Fibroblast of skin of left biceps (primary cell): ENCODE measurements at places on chromosomes 1 and 21.
A peak's percentile ranks its signal among the peaks of the same experiment; 100 is the strongest.

DNA sequence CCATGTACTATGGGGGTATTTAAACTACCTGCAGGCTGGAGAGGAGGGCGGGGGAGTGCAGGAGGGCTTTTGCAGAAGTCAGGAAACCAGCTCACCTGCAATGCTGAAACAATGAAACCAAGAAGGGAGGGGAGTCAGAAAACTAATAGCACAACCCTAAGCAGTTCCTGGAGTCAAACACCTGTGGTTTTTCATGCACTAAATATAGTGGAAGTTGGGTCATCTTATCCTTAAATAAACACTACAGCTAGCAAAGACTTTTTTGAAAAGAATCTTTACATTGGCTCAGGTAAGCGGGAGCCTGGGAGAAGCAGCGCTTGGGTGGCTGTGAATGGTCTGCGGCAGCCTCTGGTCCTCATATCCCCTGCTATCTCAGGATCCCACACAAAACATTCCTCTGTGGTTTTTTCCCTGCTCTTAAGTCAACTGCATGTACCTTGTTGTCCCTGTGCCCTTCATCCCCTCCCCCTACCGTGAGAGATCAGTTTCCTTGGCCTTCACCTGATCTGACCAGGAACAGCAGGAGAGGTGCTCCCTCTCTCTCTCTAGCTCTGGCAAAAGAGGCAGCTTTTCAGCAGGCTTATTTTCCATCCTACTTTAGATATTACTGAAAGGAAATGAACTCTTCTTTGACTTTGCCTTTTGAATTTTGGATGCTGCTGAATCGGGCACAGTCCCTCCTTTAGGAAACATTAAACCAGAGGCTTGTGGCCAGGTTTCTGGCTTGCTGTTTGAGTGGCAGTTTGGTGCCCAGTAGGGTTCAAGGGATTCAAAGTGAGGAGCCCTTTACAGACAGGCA is 26.6 kb downstream of the TENT5C start:
- no peak for DNase-seq

DNA sequence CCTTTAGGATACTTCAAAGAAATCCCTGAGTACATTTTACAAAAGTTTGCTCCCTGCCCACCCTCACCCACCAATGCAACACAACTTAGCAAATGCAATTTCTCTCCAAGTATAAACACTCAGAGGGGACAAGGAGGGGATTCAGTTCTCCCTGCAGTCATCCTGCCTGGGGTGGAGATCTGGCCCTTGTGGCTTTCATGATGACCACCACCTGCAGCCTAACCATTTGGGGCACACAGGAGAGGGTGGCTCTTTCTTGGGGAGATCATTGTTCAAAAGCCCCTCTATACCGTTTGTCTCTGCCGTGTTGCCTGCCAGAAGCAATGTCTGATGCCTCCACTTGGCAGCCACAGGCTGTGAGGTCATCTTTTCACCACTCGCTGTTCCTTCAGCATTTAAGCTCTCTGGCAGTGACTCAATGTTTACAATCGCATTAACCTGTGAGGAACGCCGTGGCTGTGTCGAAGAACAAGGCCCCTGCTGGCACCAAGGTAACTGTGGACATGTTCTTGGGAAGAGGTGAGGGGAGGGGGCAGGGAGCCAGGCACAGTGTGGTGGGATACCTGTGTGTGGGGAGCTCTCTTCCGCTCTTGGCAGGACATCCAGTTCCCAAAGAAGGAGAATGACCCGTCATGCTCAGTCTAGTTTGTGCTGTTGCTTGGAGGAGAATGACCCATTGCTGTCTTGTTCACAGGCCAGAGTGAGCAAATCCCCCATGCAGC is 103.9 kb upstream of the DUSP10 start:
- no peak for DNase-seq

DNA sequence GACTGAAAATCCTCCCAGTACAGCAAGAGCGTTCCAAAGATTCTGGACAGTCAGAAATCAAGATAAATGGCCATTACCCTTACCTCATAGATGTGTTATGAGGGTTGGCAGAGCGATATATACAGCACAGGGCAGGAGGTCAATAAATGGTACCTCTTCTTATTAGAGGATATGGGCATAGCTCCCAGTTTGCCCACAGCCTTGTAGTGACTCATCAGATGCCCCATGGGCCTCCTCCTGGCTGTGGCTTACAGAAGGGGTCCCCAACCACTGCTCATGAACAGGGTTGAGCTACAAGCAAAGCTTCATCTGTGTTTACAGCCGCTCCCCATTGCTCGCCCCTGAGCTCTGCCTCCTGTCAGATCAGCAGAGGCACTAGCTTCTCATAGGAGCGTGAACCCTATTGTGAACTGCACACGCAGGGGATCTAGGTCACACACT is 7.3 kb upstream of the IFNGR2 start:
- no peak for DNase-seq

DNA sequence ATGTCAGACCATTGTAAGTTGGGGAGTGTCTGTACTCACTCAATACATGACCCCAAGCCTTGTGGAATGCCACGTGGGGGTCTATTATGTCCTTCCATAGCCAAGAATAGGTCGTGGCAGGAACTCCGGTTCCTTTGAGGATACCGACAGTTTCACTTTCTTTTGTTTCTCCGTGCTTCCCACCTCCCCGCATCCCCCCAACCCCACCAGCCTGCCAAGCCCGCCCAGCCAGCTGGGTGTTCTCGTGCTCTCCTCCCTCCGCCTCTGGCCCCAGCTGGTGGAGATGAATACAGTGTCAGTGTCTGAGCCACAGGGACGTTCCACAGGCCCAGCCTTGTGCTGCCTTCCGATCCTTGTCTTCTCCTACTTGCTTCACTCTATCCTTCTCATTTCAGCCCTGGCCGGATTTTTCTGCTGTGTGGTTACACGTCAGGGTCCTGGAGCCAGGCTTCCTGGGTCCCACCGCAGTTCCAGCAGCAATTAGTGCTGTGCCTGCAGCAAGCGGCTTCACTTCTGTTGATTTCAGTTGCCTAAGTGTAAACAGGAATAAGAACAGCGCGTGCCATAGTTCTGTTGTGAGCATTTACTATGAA is 4.1 kb upstream of the AGTRAP start:
- peak; percentile 12 for DNase-seq

DNA sequence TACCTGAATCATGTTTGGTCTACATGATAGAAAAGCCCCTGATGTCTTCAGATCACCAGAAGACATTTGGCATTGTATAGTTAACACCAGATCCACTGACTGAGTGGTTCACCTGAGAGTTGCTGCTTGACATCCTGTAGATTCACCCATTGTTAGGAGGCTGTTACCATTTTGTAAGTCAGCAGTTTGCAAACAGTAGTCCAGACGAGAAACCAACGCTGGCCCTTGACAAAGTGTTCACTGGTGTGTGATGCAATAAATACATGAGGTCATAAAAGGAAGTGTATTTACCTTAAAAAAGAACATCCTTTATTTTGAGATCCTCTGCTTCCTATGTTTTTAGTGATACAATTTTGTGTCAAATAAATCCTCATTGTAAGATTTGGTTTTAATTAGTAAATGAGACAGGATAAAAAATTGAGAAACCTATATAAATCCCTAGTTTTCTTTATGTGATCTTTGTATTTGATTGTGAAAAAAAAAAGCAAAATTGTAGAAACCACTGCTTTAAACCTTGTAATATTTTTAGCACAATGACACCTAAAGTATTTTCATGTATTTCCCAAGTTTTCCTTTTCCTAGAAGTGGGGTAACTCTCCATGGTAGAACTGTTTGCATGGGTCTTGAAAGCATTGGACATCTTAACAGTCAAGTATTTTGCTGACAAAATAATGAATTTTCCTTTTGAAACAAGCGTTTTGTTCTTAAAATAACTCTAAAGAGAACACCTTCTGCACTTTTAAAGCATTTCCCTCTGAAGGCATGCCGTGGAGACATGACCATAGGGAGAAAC is 204.3 kb downstream of the FGGY start:
- no peak for DNase-seq

GRCh38 chr1:30271401-30272276 is 451.7 kb downstream of the MATN1 start:
- no peak for DNase-seq

GRCh38 chr1:11787251-11787803 is 18.4 kb downstream of the MTHFR start:
- DNase-seq: no peak

- no peak for DNase-seq
These were observed 17.0 kb upstream of the IGSF21 start for GRCh38 chr1:18090636-18091035.

DNA sequence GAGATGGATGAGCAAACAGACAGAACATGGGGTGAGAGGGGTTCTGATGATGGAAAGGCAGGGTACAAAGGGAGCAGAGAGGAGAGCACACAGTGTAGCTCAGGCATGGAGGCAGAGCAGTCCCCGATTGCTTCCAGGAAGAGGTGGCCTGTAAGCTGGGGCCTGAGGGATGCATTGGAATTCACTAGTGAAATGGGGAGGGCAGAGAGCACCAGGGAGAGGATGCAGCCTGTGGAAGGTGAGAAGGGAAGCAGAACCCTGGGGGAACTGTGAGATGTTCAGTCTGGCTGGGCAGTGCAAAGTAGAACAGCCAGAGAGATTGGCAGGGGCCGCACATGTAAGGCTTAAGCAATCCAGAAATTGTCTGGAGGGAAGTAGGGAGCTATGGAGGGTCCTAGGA is 12.2 kb downstream of the ZNF362 start:
- no peak for DNase-seq

GRCh38 chr1:22107126-22107525 is 35.8 kb downstream of the WNT4 start:
- no peak for DNase-seq

GRCh38 chr1:246199086-246199645 is 307.9 kb downstream of the SMYD3 start:
- DNase-seq: no peak

- DNase-seq: no peak
These were observed 114.5 kb upstream of the PLPPR5 start for GRCh38 chr1:99119188-99119587.

- no peak for DNase-seq
These were observed 11.5 kb upstream of the PADI1 start for GRCh38 chr1:17193222-17194132.

DNA sequence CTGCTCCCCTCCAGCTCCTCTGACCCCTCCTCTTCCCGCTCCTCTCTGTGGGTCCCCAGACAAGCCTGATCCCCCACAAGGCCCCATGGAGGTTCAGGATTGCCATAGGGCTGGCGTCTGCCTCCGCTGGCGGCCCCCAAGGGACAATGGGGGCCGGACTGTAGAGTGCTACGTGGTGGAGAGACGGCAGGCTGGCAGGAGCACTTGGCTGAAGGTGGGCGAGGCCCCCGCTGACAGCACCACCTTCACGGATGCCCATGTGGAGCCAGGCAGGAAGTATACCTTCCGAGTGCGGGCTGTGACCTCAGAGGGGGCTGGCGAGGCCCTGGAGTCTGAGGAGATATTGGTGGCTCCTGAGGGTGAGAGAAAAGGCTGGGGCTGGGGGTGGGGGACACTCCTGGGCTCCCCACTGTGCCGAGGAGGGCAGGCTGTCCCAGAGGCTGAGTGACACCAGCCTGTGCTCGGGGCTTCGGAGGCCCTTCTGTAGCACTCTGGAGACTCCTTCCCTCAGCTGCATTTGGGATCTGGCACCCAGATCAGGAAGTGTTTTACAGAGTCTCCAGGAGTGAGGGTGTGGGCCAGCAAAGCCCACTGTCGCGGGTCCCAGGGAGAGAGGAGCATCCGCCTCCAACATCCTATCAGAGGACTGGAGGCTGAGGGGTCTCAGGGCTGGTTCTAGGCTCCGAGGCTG is 25.9 kb downstream of the IGFN1 start:
- no peak for DNase-seq

- peak; percentile 8 for DNase-seq
These were observed 37.9 kb upstream of the RHOU start for GRCh38 chr1:228697207-228698016.

- no peak for DNase-seq
These were observed 49.7 kb upstream of the ARHGEF16 start for GRCh38 chr1:3404801-3405200.

DNA sequence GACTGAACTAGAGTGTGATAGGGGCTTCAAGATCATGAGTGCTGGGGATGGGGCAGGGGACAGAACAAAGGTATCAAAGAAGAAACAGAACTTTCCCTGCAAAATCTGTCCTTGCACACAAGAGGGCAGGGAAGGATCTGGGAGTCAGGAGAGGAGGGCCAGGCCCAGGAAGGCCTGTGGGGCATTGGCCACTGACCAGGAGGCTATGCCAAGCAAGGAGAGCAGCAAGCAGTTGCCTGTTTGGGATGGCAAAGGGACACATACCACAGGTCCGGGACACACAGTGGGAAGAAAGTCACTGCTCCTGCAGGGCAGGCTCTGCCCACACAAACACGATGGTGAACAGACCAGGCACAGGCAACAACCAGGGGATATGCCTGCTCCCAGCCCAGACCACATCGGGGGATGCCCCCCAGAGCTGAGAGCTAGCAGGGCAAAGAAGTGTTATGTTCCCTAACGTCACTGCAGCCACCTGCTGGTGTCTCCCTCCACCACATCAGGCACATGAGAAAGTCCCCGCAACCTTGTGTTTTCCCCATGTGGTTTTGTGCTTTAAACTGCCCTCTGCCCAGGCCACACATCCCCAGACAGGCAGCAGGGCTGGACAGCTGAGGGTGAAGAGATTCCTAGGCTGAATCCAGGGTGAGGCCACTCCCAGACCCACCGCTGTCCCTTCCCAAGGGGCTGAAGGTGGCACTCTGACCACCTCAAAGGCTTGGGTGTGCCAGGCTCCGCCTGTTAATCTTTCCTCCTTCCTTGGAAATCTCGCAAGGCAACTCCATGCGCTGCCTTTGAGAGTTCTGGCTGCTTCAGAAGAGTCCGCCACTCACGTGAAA is 53.6 kb downstream of the KIF21B start:
- no peak for DNase-seq

DNA sequence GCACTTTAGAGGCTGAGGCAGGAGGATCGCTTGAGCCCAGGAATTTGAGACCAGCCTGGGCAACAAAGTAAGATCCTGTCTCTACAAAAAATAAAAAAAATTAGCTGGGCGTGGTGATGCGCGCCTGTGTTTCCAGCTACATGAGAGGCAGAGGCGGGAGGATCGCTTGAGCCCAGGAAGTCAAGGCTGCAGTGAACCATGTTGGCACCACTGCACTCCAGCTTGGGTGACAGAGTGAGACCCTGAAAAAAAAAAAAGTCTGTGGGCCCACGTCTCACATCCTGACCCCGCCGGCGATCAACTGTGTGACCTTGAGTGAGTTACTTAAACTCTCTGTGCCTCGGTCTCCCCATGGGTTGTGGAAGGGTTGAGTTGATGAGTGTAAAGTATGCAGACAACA is 12.7 kb upstream of the ZBTB21 start:
- DNase-seq: no peak
